Neuronal stem cell (in vitro differentiated cells): ENCODE measurements at places on chromosomes 1 and 21.

- no peak for DNase-seq
These were observed 9.7 kb downstream of the BACH1 start for GRCh38 chr21:29308456-29308783.

- no peak for DNase-seq
These were observed 33.7 kb upstream of the KCNA2 start for GRCh38 chr1:110639724-110640386.

DNA sequence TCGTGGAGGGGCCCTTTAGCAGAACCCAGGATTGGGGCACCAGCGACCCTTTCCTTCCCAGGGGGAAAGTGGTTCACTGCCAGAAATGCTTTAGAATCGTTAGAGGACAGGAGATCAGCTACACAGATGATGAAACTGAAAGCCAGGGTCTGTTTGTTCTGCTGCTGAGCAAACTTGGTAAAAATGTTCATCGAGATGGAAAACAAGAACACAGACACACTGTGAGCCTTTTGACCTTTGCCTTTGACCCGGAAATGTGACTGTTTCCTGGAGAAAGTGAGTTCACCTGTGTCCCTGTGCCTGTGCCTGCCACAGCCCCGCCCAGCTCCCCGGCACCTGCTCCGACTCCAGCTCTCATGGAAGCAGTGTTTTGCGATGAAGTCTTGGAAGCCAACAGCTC lies 234.3 kb downstream of the CAMTA1 start:
- no peak for DNase-seq

- DNase-seq: no peak
These were observed 130.1 kb downstream of the DMRTB1 start for GRCh38 chr1:53589043-53589887.

- peak; percentile 11 for DNase-seq
These were observed 36.5 kb downstream of the PTPN14 start for GRCh38 chr1:214514819-214515383.

DNA sequence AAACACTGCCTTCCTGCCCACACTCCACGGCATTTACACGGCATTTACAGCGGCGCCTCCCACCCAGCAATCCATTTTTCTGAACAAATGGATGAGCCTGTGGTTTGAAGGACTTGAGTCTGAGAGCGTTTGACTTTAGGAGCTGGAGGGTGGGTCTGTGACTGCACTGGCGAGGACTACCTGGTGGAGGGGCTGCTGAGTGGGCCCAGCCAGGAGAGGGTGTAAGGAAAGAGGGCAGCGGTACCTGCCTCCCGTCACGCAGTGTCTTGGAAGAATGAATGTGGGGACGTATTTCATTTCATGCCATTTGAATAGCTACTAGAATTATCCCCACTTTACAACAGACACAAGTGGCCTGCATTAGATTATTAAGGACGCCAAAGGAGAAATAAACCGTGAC lies 62.9 kb downstream of the B3GALT5 start:
- DNase-seq: no peak
